ENCODE measurements at places on chromosomes 11 and 22. TPM values are rescaled to one million over a fixed set of nuclear protein-coding genes. Genes with fewer than 3 reads are reported as not detected.

Gene C11orf42
- total RNA-seq: not detected

Gene NXPE1
- total RNA-seq: not detected

Gene IGSF9B
- 36.0 TPM for total RNA-seq

Gene CALCA
- total RNA-seq: 0.28 TPM

Gene DBX1
- not detected for total RNA-seq

Gene NAA40
- 21.6 TPM for total RNA-seq

Gene GPR83
- total RNA-seq: not detected

Gene MS4A7
- not detected for total RNA-seq

Gene BTBD18
- not detected for total RNA-seq
